ENCODE measurements at places on chromosomes 2 and 18.

DNA sequence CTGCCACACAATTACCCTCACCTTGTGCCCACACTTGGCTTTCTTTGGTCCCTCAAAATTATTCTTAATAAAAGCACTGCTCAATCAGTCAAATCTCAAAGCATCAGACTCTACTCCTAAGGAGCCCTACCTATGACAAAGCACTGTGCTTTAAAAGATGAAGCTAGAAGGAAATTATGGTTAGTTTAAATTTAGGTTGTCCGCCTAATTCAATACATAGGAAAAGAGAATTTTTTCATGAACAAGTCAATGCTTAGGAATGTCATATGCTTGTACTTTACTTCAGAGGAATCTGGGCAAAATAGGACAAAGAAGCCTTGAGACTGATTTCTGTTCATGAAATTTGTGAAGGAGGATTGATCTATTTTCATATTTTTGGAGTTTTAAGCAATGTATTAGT is 726.4 kb upstream of the CDH2 start:
- DNase-seq: no peak

DNA sequence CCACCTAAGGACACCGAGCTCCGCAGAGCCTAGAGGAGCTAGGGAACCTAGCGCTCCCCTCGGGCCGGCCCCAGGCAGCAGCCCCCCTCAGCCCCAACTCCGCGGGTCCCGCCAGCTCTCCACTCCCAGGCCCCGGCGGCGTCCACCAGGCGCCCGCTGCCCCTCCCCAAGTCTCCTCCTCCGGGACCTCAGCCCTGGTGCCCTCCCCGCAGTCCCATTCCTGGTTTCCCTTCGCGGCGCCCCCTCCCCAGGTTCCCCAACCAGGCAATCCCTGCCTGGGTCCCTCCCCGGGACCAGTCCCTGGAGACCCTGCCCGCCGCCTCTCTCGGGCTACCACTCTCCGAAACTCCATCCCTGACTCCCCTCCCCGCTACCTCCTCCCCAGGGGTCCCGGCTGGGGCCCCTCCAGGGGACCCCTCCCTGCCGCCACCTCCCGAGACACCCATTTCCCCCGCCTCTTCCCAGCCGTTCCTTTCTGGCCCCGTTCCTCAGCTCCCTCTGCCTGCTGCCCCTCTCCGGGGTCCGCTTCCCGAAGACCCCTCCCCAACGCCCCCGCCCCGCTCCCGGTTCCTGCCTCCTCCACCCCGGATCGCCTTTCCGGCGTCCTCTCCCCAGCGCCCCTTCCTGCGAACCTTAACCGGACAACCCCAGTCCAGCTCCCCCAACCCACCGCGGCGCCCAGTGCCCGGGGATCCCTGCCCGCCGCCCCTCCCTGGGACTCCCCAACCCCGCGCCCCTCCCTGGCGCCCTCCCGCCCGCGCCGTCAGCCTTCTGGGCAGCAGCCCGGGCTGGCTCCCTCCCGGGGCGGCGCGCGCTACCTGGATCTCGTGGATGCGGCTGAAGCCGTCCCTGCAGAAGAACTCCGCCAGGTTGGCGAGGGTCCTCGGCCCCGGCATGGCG is 678 bp downstream of the CYP27C1 start:
- no peak for DNase-seq

- DNase-seq: no peak
Observed at GRCh38 chr2:444937-445884, 157.3 kb upstream of the ALKAL2 start.

- no peak for DNase-seq
Observed at GRCh38 chr2:60843006-60843405, 38.4 kb upstream of the REL start.

All from stimulated activated CD8-positive, alpha-beta memory T cell treated with anti-CD3 and anti-CD28 coated beads, Interleukin-2, amount 100 ng/mL, for 1 hour (primary cell).